ENCODE measurements at places on chromosomes 12 and 14.

DNA sequence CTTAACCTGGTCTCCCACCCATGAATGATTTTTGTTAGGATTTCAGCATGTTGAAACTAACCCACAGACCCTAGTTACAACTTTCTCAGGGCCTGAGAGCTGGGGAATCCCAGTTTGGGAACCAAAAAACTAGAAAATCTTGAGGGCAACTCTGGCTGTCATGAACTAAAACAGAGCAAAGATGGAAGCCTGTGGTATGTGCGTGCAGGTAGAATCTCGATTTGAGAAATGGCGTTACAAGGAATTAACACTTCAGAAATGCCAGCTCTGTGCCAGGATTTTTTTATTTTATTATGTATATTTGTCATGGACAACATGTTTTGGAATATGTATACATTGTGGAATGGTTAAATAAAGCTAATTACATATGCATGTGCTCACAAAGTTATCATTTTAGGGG is 36.4 kb upstream of the BCL2L14 start:
- ATAC-seq, result no peak

DNA sequence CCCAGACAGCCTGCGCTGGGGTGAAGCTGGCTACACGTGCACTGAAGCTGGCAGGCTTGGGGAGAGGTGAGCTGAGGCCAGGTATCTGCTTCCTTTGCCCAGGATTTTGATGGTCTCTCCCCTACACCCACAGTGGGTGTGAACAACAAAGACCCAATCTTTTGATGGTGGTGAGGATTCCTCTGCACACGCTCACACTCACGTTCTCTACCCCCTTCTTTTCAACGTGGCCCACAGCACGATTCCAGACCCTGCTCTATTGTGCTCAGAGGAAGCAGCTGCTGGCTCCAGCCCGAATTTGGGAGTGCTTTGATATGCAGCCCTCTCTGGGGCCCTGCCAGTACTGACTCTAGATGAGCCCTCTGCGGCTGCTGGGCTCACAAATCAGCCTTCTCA is 4.9 kb downstream of the CD9 start:
- no peak for ATAC-seq

DNA sequence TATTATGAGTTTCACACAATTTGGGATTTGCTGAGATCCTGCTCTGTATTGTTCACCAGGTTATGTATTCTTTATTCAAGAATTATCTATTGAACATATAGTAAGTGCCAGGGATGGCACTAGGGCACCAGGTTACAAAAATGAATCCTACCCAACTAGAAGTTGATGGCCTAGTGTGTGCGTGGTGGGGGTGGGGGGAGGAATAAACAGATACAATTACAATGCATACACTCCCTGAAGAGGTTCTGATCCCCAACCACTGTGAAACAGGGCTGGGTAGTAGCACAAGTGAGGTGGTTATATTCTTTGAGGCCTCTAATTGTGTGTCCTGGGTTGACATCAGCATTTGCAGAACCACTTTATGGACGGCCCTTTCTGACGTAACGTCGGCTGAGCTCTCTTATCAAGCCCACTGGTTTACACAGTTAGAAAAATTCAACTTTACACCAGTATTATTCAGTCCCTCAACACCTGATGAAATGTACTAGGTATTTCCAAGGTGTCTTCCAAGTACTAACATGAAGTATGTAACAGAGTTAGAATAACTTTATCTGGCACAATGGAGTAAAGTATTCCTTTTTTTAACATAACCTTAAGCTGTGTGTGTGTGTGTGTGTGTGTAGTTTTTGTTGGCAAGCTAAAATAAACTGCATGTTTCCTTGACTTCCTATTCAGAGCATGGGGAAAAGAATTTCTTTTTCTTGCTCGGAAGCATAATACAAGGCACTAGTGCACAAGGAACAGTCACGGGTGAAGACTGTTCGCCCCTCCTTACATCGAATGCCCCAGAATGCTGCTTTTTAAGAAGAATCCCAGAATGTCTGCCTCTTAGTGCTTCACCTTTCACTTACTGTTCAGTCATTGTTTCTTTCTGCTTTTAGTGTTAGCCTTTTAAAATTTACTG is 8.1 kb upstream of the GLRX5 start:
- ATAC-seq, result no peak

GRCh38 chr12:108701779-108702441 is 29.4 kb downstream of the CORO1C start:
- peak; percentile 80 for ATAC-seq

- ATAC-seq, result peak; percentile 48
Measured at GRCh38 chr14:99621948-99622347, 17.9 kb upstream of the CCDC85C start.

GRCh38 chr14:71060825-71061455 is 153.7 kb downstream of the PCNX1 start:
- ATAC-seq, result no peak

GRCh38 chr12:97386133-97386581 is 76.4 kb upstream of the RMST start:
- ATAC-seq, result no peak

DNA sequence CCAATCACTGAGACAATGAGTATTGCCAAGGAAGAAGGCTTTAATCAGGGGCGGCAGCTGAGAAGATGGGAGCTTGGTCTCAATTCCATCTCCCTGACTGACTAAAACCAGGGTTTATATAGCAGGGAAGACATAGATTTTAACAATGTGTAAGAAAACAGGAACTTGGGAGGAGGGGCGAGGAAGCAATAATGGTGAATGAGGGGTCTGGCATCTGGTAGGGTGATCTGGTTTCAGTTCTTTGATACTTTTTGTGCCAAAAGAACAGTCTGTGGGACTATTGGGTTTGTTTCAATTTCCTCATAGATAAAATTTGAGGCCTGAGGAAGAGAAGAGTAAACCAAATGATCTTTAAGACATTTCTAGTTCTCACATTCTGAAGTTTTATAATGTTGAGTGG is 49.2 kb downstream of the FUT8 start:
- ATAC-seq, result no peak

- no peak for ATAC-seq
Measured at GRCh38 chr14:104403421-104404220, 175.9 kb upstream of the C14orf180 start.

GRCh38 chr12:122040579-122041386 is 19.1 kb downstream of the BCL7A start:
- ATAC-seq, result no peak

Data from esophagus mucosa (tissue), 1 donor.